ENCODE measurements at places on chromosomes 3 and 15.

DNA sequence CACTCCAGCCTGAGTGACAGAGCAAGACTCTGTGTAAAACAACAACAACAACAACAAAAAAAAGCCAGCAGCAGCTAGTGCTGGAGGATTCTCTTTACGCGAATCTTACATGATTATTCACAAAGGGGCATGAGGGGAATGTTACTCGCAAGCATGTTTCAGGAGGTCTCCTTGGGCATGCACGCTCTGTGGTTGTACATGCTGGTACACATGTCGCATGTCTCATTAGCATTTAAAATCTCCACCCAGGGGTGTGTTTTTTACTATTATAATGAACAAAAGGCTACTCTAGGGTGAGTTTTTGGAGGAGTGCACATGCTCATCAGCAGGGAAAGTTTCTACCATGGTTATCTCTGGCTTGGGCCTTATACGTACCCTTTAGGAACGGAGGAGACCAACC lies 12.7 kb upstream of the PLCH1 start:
- H3K27ac ChIP-seq, result no peak overlapping the region
- H3K4me3 ChIP-seq, result no peak overlapping the region
- no peaks in the 10 kb centered on the region for H3K36me3 ChIP-seq
- peaks cover 2% of the 10 kb centered on the region for H3K27me3 ChIP-seq

GRCh38 chr3:101050046-101050445 lies 56.8 kb upstream of the ABI3BP start:
- no peaks in the 10 kb centered on the region for H3K36me3 ChIP-seq
- no peak for DNase-seq
- no peak overlapping the region for H3K4me3 ChIP-seq
- no peaks in the 10 kb centered on the region for H3K4me1 ChIP-seq
- H3K27me3 ChIP-seq, result peaks cover 3% of the 10 kb centered on the region
- no peak overlapping the region for H3K27ac ChIP-seq

GRCh38 chr15:95168951-95169431 lies 937.6 kb downstream of the MCTP2 start:
- H3K27me3 ChIP-seq, result no peaks in the 10 kb centered on the region
- H3K4me1 ChIP-seq, result no peaks in the 10 kb centered on the region
- H3K27ac ChIP-seq, result no peak overlapping the region
- DNase-seq, result no peak

DNA sequence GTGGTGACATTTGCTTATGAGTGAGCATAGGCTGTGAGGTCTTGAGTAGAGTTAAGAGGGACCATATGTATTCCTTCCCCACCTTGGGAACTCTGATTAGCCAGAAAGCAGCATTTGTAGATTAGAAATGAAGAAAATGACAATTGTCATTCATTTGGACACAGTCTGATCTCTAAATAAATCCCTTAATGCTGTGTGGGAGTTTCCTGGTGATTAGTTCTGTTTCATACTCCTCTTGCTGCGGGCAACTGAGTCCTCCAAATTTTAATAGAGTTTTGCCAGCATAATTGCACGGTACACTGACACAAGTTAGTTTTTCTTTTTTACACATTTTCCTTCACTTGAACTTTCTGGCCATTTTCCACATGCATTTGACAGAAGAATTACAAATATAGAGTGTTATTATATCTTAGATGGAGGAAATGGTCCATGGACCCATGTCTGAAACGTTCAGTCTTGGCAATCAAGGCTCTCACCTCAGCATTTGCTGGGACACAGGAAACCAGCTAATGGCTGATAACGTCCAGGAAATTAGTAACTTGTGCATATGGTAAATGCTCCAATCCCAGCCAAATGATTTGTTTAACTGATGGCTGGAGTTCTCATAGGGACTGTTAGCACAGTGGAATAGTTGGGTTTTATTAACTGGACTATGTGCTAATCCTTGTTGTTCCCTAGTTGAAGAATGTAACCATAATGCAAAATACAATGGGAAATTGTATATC lies 321.2 kb downstream of the RBMS3 start:
- DNase-seq, result no peak
- peaks cover 1% of the 10 kb centered on the region for H3K27me3 ChIP-seq
- no peaks in the 10 kb centered on the region for H3K36me3 ChIP-seq
- no peaks in the 10 kb centered on the region for H3K4me1 ChIP-seq
- no peak overlapping the region for H3K27ac ChIP-seq
